Choroid plexus epithelial cell (primary cell): ENCODE measurements at places on chromosomes 1 and 21.

- peak; percentile 13 for DNase-seq
These were observed 180.0 kb downstream of the TTLL7 start for GRCh38 chr1:83818916-83819315.

DNA sequence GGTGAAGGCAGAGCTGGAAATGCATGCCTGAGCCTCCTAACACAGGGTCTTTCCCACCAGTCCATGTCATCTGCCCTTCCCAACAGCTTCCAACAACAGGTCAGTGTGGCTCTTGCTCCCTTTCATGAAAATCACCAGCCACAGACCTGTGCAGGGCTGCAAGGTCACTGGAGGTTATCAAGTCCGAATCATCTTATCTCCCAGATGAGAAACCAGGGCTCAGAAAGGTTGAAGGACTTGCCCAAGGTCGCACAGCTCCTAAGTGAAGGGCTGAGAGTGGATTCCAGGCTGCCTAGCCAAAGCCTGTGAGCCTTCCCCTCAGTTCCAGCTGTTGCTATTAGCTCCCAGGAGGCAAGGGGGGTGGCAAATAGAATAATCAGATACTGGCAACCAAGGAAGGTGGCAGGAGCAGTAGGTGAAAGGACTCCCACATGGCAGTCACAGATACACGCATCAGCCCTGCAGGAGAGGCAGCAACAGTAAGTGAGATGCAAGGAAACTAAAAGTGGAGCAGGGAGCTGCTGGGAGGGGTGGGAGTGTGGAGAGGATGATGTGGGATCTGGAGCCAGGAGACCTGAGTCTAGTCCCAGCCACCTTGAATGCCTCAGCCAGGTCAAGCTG, 74.2 kb downstream of the SSBP3 start:
- no peak for DNase-seq

GRCh38 chr1:237809099-237809498, 81.6 kb downstream of the ZP4 start:
- no peak for DNase-seq

DNA sequence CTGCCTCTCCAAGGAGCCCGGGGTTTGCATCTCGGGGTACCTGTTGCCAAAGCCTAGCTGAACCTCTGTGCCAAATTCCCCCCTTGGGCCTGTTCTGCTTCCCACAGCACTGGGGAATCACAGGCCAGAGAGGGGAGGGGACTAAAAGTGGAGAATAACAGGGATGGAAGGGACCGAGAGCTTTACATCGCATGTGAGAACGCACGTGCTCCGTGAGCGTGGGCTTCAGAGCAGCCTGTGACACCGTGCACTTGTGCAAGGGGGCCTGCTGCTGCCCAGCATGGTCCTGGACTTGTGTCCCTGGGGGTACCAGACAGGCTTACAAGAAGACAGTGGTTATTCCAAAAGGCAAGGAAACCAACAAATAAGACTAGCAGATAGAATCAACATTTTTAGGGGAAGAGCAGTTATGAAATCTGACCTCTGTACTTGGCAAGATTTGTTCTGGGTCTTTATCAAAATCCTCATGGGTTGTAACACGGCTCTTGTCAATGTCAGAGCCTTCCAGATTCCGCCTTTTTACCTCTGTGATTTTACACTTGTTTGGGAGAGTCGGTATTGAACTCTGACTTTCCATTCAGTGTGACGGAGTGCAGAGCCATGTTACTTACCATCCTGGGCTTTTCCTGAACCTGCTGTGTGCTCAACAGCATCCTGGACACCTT, 36.2 kb upstream of the TNFRSF1B start:
- no peak for DNase-seq

DNA sequence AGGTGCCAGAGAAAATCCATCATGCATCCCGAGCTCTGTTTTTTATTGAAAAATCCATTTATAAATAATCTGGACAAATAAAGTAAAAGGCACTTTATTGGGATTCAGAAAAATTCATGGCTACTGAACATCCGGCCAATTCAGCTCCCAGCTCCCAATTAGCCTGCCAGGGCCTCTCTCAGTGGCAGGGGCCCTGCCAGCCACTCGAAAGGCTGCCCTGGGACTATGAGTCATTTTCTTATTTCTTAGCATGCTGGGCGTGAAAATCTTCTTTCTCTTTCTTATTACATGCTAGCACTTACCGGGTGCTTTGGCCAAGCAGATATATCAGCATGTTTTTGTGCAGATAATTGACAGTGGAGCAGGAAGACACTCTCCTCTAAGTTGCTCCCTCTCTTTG, 283.3 kb downstream of the CAMTA1 start:
- DNase-seq = no peak

DNA sequence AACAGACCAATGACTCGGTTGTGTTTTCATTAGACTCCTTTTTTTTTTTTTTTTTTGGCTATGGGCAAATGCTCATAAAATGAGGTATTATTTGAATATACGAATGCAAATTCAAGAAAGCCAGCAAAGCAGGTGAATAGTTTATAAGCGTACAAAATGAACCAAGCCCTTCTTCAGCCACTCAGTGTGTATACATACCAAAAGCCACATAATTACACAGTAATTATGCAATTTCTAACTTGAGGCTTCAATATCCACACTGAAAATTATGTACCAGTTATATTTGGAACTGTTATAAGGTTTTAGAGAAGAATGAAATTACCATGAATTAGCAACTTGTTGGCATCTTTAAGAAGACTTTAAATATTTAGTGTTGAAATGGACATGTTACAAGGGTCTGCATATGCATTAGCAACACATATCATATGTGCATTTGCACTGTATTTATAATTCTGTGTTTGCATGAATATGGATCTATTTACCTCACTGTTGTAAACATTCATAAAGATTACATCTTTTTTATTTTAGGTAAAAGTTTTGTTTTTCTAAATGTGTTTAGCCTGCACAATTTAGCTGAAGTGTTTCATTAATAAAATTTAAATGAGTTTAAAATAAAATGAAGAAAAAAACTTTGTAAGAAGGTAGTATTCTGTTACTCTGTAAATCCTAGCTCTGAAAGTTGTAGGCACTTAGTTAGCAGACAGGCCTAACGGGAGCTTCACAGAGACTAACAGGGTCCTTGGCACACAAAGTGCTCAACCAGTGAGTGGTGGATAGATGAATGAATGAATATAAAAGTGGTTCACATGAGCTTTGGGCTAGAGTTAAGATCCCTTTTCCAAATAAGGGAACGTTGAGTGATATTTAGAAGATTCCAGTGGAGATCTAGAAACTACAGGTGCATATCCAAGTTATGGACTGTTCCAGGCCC, 241.0 kb upstream of the NFIA start:
- no peak for DNase-seq

DNA sequence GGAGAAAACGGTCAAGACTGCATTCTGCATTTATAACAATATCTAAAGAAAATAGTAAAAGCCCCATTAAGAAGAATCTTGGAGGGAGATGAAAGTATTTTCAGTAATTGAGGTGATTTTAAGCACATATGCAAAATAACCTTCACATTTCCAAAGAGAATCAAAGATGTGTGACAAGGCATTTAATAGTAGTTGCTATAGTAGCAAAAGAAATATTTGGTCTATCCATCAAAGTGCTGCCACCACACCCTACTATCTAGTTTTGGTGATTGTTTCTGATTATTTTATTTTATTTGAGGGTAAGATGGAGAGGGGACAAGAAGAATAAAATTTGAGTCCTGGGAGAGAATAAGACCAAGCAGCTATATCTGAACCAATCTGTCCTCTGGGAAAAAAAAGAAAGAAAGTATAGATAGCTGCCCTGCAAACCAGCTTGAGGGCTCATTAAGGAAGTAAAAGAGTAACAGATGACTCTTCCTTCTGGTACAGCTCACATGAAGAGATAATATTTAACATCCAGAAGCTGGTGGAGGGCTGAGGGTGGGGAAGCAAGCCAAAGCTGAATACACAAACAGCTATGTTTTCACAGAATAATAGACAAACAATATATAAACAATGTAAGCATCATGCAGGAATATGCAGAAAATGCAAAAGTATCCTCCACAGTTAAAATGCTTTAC, 47.2 kb upstream of the RASAL2 start:
- DNase-seq = no peak

GRCh38 chr21:36184545-36184944, 27.9 kb downstream of the DOP1B start:
- no peak for DNase-seq

- DNase-seq = no peak
These were observed 128.1 kb downstream of the IER5 start for GRCh38 chr1:181216591-181216994.

GRCh38 chr1:156468693-156469345, 31.8 kb downstream of the MEF2D start:
- DNase-seq = no peak

DNA sequence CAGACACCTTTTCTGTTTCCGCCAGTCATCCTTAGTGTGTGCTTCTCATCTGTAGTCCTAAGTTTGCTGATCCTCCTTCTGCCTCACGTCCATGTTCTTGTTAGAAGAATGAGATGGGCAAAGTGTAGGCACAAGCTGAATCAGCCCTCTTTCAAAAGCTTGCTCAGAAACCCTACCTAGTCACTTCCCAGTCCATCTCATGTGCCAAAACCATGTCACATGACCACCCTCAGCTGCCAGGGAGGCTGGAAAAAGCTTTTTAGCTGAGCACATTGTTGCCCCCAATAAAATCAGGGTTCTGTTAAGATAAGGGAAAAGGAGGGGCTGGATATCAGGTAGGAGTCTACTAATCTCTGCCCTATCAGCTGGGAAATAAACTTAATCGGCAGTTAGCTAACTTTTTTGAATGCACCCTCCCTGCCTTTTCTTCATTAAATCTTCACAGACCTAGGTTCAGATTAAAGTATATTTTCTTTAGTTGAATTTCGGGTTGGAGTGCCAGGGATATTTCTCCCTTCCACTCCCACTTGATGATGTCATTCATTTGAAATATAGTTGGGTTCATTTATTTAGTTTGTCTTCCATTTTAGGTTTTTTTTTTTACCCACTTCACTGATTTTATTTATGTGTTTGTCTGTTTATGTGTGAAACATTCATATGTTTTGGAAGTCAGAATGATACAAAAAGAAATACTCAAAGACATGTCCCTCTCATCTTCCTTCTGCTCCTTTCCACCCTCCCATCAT, 129.2 kb downstream of the ROR1 start:
- no peak for DNase-seq

DNA sequence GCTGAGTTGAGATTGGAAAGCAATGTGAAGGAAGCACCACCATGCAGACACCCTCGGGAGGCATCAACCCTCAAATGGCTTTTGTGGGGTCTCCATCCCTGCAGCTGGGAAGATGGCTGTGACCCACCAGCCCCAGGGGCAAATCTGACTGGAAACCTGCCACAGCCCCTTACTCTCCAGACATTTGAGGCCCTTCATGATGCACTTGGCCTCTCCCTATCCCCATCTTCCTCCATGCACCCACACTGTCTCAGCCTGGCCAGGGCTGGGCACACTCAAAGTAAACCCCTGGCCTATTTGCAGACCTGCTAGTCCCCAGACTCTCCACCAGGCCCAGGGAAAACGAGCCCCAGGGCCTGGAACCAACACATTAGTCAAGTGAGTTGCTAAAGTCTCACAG, 205.2 kb downstream of the MATN1 start:
- DNase-seq = no peak

DNA sequence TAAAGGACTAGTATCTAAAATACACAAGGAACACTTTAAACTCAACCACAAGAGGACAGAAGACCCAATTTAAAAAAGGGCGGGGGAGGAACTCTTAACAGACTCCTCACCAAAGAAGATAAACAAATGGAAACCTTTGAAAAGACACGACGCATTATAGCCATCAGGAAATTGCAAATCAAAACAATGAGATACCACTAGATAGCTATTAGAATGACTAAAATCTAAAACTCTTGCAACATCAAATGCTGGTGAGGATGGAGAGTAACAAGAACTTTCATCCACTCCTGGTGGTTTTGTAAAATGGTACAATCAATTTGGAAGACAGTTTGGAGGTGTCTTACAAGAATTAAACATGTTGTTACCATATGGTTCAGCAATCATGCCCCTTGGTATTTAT, 708.2 kb downstream of the BRINP3 start:
- peak; percentile 15 for DNase-seq

GRCh38 chr1:66276218-66276617, 257.7 kb upstream of the SGIP1 start:
- no peak for DNase-seq

DNA sequence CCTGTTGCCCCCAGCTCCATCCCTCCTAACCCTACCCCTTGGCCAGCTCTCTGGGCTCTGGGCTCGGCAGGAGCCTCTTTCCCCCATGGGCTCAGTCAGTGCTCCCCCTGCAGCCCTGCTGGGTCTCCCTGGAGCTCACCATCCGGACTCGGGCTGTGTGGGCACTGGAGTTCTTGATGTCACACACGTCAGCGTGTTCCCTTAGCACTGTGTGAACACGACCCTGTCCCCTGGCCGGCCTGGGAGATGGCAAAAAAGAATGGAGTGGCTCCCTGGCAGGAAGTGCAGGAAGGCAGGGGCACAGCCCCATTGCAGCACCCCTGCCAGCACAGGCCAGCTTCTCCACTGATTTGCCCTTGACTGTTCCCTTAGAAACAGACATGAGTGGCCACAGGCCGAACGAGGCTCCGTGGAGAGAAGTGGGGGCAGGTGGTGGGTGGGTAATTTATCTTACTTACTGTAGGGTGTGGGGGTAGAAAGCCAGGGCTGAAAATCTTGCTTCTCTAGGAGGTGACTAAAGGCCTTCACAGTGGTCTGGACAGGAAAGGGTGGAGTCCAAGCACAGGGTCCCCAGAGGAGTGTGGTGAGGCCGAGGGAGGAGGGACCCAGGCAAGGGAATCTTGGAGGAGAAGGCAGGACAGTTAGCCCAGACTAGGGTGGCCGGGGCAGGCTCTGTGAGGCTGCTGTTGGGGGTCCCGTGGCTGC, 381.7 kb upstream of the VAMP3 start:
- DNase-seq = peak; percentile 17
